Smooth muscle cell of the pulmonary artery (primary cell): ENCODE measurements at places on chromosomes 7 and 10. TPM values are rescaled to one million over a fixed set of nuclear protein-coding genes. Genes with fewer than 3 reads are reported as not detected.

Gene IGFBP3
- 1,159 and 1,274 TPM in 2 replicates for total RNA-seq

Gene FKBP6
- total RNA-seq, result not detected in 2 replicates

Gene SPDYE3
- not detected in 2 replicates for total RNA-seq

Gene GUSB
- 26.1 and 26.6 TPM in 2 replicates for total RNA-seq

Gene GSTO1
- 69.3 and 92.1 TPM in 2 replicates for total RNA-seq

Gene TYW1B
- 1.5 and 3.7 TPM in 2 replicates for total RNA-seq

Gene ATAD1
- 34.9 and 40.0 TPM in 2 replicates for total RNA-seq

Gene HTRA1
- 591 and 835 TPM in 2 replicates for total RNA-seq

Gene EN2
- total RNA-seq, result not detected in 2 replicates

Gene CCDC6
- 40.9 and 44.3 TPM in 2 replicates for total RNA-seq

Gene NEBL
- total RNA-seq, result 0.65 TPM in 1 of 2 replicates, not detected in the other
